ENCODE measurements at places on chromosomes 5 and 9.

DNA sequence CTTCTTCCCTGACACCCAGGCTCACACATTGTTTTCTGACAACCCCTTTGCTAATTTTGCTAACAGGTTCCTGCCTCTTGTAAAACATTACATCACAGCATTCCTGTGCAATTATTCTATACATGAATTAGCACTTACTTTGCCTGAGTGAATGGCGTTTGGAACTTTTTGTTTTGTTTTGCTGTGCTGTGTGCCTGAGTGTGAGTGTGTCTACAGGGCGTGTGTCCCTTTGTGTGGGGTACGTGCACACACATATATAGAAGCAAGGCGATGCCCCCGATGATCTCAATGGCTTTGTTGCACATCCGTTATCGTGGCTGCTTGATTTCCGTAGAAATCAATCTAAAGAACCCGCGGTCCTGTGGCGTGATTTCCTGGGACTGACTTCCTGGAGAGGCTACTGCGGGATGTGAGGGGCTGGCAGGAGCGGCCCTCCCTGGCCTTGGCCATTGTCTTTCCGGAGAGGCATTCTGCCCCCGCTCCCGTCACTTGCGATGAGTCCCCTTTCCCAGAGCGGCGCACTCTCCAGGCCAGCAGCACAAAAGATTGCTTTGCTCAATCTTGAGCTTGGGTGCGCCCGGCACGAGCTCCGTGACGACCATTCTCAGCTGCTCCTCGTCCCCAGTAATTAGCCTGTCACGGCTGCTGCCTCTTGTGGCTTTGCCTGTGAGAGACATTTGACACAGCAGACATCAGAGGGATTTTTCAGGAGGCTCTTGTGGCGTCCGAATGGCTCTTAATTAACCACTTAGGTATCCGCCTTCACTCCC is 398.1 kb upstream of the IRX1 start:
- DNase-seq, result peak; percentile 62

GRCh38 chr5:134026521-134027287 is 21.9 kb upstream of the VDAC1 start:
- DNase-seq, result no peak

DNA sequence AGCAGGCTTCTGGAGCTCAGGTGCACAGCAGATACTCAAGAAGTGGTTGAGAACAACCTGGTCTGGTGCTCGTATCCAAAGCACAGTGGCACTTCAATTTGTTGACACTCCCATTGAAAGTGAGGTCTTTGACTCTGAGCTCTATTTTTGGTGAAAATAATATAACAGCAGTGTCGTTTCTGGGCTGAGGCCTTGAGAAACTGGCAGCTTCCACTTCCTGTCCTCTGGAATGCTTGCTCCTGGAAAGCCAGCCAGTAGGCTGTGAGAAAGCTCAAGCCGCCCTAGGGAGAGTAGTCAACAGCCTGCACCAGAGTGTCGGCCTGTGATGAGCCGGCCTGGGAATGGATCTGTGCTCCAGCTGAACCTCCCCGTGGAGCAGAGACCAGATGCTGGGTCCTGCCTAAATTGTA is 6.8 kb upstream of the SUSD3 start:
- DNase-seq, result no peak

DNA sequence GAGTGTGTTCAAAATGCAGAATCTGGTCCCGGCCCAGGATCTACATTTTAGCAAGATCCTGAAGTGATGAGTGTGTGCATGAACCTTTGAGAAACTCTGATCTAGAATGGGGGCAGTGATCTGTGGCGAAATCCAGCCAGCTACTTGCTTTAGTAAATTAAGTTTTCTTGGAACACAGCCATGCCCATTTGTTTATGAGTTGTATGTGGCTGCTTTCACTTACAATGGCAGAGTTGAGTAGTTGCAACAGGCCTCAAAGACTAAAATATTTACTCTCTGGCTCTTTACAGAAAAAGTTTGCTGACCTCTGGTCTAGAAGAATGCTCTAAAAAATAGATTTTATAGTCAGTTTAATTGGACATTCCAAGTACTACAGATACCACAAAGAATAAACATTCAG is 588.3 kb downstream of the BNC2 start:
- DNase-seq, result no peak

DNA sequence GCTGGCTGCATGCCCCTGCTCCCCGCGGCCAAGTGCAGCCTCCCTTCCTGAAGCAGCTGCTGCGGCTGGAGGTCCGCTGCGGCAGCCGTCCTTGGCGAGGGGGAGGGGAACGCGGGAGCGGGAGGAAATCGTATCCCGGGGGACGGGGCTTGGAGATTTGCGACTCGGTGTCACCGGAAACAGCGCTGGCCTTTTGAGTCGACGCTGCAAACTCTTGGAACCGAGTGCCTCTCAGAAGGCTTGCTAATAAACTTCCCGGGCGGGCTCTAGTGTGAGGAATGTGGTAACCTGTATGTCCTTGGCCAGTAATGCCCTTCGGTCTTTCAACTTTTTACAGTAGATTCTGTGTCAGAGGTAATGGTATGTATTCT is 82.7 kb downstream of the PTPDC1 start:
- DNase-seq, result no peak

DNA sequence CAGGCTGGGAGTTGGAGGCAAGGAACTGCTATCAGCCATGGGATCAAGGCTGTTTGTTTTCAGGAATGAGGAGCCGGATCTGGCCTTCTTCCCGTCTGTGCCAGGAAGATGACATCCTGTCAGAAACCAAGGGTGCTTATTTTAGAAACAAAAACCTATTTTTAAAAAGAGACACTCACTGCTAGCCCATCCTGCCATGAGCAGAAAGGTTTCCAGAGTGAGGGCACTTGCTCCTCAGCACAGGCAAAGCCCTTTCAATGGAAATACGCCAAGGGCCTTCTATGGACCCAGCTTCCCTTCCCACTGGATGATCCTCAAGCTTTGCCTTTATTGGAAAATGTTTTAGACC is 132.6 kb upstream of the FSTL4 start:
- no peak for DNase-seq
